ENCODE measurements at places on chromosomes 3 and 15. TPM values are rescaled to one million over a fixed set of nuclear protein-coding genes. Genes with fewer than 3 reads are reported as not detected.

Gene ALG1L2
- total RNA-seq, result not detected

Gene MKRN2OS
- not detected for total RNA-seq

Gene GOLGA8M
- total RNA-seq, result 1.5 TPM

Gene SAMMSON
- total RNA-seq, result not detected

Gene CD96
- total RNA-seq, result 79.1 TPM

Gene TM2D3
- total RNA-seq, result 62.4 TPM

Gene CPNE4
- total RNA-seq, result 0.10 TPM

Gene RBP2
- total RNA-seq, result not detected

Gene IL5RA
- total RNA-seq, result 0.12 TPM

Gene CCDC174
- 21.7 TPM for total RNA-seq

Gene DAZL
- total RNA-seq, result 0.10 TPM

Gene CCNDBP1
- total RNA-seq, result 57.7 TPM

Gene PLA2G4E
- not detected for total RNA-seq

Gene C3orf22
- not detected for total RNA-seq

DNA sequence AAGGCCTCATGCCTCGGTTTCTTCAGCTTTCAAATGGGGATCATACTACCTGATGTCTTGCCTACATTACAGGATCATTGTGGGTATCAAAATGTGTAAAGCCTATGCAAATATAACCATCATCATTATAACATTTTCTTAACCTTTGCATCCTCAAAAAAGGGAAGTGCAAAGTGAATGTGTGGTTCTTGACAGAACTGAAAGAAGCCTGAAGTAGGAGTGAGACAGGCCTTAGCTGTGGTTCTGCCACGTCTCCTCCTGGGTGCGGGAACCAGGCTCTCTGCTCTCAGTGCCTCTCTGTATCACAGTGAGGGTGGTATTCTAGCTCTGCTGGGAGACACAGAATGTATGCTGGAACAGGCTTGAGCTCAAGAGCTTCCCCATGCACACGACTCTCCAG lies 316.9 kb upstream of the ICE2 start:
- DNase-seq, result no peak

GRCh38 chr15:98678484-98678883 lies 30.1 kb downstream of the IGF1R start:
- DNase-seq, result no peak

GRCh38 chr15:63605816-63606215 lies 8.6 kb downstream of the FBXL22 start:
- peak; percentile 52 for DNase-seq

- DNase-seq, result no peak
Observed at GRCh38 chr3:45488591-45488990, 100.2 kb downstream of the LARS2 start.

- no peak for DNase-seq
Observed at GRCh38 chr15:62307551-62307950, 142.5 kb upstream of the C2CD4B start.

DNA sequence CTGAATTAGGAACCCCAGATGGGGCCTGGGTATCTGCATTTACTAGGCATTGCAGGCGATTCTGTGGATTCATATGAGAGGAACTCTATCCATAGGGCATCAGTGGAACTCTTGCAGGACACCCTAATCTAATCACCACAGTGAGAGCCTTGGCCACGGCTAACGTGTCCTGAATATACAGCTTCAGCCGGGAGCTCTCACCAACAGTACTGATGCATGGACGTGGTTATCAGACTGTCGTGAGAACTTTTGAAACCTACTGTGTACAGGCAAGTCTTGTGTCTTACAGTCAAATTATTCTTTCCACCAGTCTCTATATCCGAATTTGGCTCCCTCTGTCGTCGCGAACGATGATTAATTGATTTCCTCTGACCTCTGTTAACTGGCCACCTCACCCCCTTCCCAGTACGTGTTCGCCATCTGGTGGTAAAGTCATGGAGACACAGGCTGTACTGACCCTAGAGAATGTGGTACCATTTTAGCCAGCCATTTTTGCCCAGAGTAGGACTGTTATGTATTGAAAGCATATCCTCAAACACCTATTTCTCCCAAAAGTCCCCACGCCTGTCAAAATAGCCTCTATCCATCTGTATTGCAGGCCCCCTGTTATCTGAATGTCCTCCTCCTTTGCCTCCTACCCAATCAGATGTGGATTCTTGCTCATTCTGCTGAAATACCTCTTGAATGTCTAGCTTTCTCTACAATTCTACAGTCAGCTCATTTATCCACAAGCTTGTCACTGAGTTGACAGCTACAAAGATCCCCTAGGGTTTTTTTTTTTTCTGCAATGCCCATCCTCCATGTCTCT lies 39.7 kb downstream of the GLDN start:
- DNase-seq, result peak; percentile 2

DNA sequence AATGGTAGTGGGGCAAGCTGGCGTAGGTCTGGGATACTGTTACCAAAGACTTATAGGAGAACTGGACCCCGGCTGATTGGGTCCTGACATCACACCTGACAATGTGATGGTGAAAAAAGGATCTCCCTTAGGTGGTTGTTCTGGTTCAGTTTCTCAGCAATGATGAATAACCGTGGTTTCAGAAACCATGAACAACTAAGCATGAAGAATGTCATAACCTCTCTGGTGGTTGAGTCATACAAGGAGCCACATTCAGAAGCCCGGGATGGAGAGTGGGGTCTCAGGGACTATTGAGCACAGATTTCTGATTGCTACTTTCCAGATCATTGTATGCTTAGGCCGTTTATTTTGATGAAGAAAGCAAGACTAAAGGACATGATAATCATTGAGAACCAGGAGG lies 17.4 kb downstream of the GPR160 start:
- DNase-seq, result no peak

GRCh38 chr15:90266485-90266884 lies 1.0 kb downstream of the NGRN start:
- no peak for DNase-seq

- no peak for DNase-seq
Observed at GRCh38 chr3:190265126-190265525, 57.1 kb downstream of the CLDN1 start.

DNA sequence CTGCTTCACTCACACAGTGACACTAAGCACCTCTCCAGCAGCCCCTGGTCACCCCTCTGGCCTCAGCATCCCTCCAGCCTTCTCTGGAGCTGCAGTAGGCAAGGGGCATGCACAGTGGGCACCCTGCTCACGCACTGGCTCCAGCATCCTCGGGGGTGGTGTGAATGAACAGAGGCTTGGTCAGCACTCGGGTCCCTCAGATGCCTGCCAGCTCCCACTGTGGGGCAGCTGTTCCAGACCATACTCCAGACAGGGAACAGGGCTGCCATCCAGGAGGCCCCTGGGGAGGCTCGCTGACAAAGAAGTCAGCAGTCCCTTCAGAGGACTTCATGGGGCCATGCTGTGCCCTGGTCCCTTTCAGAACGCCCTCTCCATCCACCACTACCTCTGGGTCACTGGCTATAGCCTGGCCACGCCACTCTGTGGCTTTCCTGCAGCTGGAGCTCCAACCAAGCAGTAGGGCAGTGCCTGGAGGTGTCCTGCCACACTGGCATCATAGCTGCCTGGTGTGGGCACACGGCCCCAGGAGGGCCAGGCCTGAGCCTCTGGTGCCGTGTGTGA lies 26.3 kb downstream of the ALS2CL start:
- DNase-seq, result no peak

- no peak for DNase-seq
Observed at GRCh38 chr3:124373524-124373923, 356.7 kb upstream of the UMPS start.

- no peak for DNase-seq
Observed at GRCh38 chr3:128532012-128532983, 39.3 kb upstream of the GATA2 start.

- no peak for DNase-seq
Observed at GRCh38 chr15:93028632-93029213, 60.3 kb downstream of the RGMA start.

GRCh38 chr3:155420881-155421486 lies 127.5 kb upstream of the STRIT1 start:
- DNase-seq, result no peak

GRCh38 chr3:54366007-54366750 lies 243.8 kb downstream of the CACNA2D3 start:
- DNase-seq, result no peak

DNA sequence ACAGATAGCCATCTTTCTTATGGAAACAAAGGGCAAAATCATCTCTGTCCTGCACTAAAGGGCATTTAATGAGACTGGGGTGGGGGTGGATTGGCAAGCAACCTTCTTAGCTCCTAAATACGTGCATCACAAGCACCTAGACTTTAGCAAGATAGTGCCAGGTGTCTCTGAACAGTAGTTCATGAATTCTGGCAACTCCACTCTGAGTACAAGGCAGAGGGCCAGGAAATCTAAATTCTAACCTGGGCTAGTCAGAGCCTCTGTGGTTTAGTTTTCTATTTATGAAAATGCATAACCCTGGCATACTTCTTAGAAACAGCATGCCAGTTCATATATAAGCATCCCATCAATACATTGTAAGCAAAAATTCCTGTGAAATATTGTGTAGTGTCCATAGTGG lies 788.5 kb downstream of the MCTP2 start:
- DNase-seq, result no peak

- DNase-seq, result no peak
Observed at GRCh38 chr3:113825090-113825489, 13.5 kb upstream of the GRAMD1C start.

DNA sequence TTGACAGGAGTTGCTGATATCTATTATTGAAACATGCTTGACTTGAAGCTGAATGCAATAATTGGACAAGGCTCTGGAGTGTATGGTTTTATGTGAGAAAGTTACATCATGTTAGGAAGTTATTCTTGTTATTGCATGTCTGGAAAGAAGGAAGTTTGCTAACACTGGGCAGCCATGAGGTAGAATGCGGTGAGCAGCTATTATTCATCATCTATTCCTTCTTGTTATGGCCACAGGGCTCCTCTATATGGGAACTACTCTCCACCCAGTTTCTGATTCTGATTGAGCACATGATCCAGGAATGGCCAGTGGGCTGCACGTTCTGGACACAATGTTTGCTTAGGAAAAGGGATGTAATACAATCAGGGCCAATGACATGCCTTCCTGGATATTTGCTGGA lies 37.8 kb upstream of the SCN5A start:
- DNase-seq, result no peak

DNA sequence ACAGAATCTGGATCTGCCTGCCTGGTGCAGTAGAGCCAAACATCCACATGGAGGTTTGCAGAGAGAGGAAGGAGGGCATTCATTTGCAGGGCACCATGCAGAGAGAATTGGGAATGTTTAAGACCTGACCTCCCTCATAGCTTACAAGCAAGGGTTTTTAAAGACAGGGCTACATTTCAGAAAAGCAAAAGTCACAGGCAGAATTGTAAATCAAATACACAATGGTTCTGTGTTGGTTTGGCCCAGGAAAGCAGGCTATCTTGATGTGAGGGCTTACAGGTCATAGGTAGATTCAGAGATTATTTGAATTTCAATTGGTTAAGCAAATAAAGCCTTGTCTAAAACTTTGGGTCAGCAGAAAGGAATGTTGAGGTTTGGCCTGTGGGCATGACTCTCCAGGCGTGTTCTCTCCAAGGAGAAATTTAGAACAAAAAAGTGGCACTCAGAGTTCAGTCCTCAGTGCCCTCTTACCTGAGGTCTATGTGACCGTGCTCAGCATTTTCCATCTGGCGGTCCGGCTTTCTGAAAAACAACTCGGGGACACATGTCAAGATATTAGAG lies 91.5 kb downstream of the CD47 start:
- no peak for DNase-seq

GRCh38 chr3:196763179-196763578 lies 23.5 kb downstream of the PAK2 start:
- DNase-seq, result no peak

- DNase-seq, result no peak
Observed at GRCh38 chr15:38207621-38208020, 45.0 kb upstream of the SPRED1 start.

DNA sequence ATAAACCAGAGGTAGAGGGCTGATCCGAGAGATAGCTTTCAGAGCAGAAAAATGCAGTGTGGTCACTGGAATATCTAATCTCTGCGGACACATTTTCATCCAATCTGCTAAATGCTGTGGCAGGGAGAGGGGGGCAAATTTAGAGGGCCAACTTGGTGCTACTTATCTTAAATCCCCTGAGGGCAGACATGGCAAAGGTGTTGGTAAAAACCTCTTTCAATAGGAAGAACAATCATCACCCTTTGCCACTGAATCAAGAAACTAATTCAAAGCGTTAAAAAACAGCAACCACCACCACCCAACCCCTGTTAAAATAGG lies 152.9 kb downstream of the MECOM start:
- no peak for DNase-seq

DNA sequence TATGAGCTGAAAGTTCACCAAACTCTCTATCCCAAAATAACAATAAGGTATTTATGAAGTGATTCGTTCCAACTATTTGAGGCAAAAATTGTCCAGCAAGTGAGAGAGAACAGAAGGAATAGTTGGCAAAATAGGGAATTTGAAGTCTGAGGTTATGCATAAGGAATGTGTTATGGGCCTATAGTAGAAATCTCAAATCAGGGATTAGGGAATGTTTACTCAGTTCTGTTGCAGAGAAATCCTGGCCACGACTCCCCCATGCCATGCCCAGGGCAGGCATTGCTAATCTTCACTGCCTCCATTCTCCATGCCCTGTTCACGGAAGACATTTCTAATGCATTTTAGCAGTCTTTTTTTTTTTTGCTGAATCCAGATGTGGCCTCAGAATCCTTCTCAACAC lies 58.6 kb downstream of the FLNB start:
- DNase-seq, result no peak

DNA sequence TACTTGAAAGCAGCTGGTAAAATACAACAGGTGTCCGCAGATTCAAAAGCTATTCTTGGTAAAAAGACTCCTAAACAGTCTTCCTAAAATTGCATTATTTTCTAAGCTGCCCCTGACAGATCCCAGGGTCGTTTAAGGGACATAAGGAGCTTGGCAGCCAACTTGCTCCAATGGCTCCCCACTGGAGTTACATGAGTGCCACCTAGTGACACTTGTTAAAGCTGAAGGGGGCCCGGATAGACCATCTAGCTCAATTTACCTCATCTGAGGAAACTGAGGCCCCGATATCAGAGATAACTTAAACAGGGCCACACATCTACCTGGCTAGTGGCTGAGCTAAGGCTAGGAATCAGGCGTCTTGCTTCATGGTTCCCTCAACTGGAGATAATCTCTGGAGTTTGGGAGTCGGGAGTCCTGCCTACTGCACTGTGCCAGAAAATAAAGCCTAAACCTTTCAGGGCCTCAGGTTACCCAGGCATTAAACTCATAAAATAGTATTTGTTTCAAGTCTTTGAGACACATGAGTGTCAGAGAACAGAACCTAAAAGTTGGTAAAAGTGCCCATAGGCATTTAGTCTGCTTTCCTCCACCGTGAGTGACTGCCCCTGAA lies 6.5 kb upstream of the TBC1D23 start:
- DNase-seq, result peak; percentile 31

GRCh38 chr3:80232760-80233159 lies 465.0 kb upstream of the ROBO1 start:
- DNase-seq, result no peak

DNA sequence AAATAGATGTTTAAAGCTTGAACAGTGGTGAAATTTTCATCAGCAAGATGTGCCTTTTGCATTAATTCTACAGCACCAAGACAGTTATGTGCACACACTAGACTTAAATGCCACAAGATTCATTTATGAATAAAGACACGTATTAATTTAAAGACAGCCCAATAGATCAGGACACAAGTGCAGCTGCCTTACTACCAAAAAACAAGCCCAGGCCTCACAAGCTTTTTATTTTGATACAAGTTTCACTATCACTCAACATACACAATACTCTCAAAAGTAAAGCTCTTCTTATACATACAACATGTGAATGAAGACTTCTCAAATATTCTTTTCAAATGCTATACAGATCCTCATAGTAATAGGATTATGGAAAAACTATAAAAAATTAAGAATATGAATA lies 2.4 kb downstream of the ACAP2 start:
- DNase-seq, result no peak

GRCh38 chr3:167666563-167666962 lies 12.8 kb upstream of the WDR49 start:
- DNase-seq, result no peak

Measured in activated T-helper 1 cell treated with anti-CD3 and anti-CD28 coated beads, Interleukin-12 subunit alpha, Interleukin-12 subunit beta, Interleukin-2, Interleukin-4 antibody, amounts not matched to agents 30 ng/mL and 10 ng/mL and 1 ng/mL, durations not matched to agents 14 hours and 24 hours and 36 hours (primary cell).